ENCODE measurements at places on chromosomes 7 and 10.

GRCh38 chr7:139259142-139259541, 28.1 kb downstream of the UBN2 start:
- no peak for DNase-seq

DNA sequence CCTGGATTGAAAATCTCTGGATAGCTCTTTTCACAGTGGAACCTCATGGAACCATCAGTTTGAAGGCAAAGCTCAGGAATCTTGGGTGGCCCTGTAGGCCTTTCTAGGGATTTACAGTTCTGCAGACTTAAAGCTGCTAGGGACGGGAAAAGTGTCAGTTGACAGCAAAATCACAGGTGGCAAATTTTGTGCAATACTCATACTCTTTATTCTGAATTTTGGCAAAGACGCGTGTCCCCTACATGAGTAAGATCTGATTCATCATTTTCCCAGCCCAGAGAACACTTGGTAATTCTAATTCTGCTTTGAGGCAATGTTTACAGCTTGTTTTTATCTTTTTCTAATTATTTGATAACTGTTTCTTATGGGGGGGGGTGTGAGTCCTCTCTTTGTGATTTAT, 3.6 kb downstream of the LRRC17 start:
- DNase-seq: no peak

GRCh38 chr10:99521765-99522469, 10.8 kb upstream of the NKX2-3 start:
- no peak for DNase-seq

DNA sequence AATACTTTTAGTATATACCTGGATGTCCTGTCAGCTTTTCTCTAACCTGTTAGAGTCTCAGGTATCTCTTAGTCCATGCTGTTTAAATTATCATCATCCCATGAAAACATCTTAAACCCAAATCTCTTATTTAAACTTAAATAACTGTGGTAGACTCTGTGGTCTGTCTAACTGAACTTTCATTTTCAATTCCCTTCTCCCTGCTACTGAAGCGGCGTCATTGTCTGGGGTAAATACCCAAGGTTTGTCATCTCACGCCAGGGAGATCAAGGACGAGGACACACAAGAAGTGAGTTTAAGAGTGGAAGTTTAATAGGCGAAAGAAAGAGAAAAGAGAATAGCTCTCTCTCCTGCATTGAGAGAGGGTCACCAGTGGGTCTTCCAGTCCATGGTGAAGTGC, 804.4 kb upstream of the CELF2 start:
- no peak for DNase-seq

- no peak for DNase-seq
Measured at GRCh38 chr10:126598009-126598408, 72.5 kb downstream of the C10orf90 start.

- no peak for DNase-seq
Measured at GRCh38 chr10:75647675-75648074, 216.3 kb downstream of the LRMDA start.

- DNase-seq: no peak
Measured at GRCh38 chr7:86908948-86909347, 150.5 kb downstream of the ELAPOR2 start.

Measured in stimulated activated CD8-positive, alpha-beta memory T cell treated with anti-CD3 and anti-CD28 coated beads, Interleukin-7, amount 100 ng/mL, for 1 hour (primary cell).